ENCODE measurements at places on chromosomes 4 and X.

GRCh38 chr4:66606908-66607307 is 936.6 kb upstream of the EPHA5 start:
- no peak for DNase-seq

DNA sequence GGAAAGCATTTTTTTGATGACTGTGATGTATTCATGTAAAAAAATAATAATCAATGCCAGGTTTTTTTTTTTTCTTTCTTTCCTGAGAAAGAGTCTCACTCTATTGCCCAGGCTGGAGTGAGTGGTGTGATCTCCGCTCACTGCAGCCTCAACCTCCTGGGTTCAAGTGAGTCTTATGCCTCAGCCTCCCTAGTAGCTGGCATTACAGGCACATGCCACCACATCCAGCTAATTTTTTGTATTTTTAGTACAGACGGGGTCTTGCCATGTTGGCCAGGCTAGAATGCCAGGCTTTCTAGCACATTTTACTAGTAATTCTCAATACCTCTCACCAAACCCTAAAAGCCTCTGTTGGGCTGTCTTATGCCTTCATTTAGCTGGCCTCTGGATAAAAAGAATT is 25.7 kb downstream of the GPM6B start:
- no peak for DNase-seq

DNA sequence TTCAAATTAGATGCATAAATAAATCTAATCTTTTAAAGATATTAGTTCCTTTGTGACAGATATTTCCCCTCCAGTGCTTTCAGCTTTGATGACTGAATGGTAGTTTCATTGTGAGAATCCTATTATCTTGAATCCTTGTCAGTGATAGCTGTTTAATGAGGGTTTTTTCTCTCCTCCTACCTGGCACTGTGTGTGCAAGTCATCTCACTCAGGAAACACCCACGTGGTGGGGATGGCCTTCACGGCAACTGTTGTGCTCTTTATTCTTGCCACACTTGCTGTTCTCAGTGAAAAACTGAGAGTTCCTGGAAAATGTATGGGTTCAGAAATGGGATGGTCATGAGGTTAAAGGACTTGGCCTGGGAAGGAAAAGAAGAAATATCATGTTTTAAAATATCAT is 129.9 kb downstream of the SPRY1 start:
- no peak for DNase-seq

GRCh38 chr4:48261281-48261680 is 8.4 kb downstream of the TEC start:
- DNase-seq = no peak

DNA sequence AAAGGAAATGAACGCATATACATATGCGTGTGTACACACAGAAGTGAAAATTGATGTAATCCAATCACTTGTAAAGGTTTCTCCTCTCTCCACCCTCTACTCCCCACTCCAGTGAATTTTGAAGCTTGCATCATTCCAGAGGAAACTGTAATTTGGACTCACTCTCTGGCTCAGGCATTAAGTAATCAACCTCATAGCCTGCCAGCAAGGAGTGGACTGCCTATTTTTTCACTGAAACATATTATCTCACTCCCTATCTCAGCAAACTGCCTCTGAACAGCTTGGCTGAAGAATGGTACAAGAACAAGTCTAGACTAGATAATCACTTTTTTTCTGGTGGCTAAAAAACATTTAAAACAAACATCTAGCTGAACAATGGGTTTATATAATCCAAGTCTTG is 124.2 kb downstream of the C4orf51 start:
- no peak for DNase-seq

All from GM10248 (cell line).